ENCODE measurements at places on chromosomes 16 and 17. TPM values are rescaled to one million over a fixed set of nuclear protein-coding genes. Genes with fewer than 3 reads are reported as not detected.

The EVPLL gene
- total RNA-seq: not detected

The TBC1D3C gene
- 0.56 TPM for total RNA-seq

The PRSS27 gene
- total RNA-seq: 0.09 TPM

DNA sequence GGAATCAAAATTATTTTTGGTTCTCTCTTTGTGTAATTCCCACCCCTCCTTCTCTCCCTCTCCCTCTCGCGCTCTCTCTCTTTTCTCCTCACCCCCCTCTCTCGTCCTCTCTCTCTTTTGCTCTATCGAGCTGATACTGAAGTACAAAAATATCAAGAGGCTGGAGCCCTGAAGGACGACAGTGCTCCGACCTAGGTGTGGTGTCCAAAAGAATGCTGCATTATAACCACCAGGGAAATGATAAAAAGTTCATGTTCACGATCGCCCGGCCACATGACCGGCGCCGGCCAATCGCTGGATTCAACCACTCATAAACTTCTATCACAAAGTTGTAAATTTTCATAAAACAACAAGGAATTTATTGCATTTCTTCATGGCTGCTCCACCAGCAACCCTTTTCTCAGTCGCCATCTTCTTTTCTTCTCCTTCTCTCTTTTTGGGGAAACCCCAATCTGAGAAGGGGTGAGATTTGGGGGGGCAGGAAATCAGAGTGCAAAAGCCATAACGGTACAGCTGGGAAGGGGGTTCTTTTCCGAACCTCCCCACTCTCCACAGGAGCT, at the start of gene HOXB6:
Gene HOXB6, minus strand, starts transcription at position 217 of the 560 bp plus-strand sequence. CDS start 6,836 bp downstream, outside the sequence.
- peak; percentile 82 for DNase-seq

The COX6A2 gene
- not detected for total RNA-seq

GRCh38 chr17:61551255-61551742, 39.7 kb downstream of the NACA2 start:
- DNase-seq: peak; percentile 59

DNA sequence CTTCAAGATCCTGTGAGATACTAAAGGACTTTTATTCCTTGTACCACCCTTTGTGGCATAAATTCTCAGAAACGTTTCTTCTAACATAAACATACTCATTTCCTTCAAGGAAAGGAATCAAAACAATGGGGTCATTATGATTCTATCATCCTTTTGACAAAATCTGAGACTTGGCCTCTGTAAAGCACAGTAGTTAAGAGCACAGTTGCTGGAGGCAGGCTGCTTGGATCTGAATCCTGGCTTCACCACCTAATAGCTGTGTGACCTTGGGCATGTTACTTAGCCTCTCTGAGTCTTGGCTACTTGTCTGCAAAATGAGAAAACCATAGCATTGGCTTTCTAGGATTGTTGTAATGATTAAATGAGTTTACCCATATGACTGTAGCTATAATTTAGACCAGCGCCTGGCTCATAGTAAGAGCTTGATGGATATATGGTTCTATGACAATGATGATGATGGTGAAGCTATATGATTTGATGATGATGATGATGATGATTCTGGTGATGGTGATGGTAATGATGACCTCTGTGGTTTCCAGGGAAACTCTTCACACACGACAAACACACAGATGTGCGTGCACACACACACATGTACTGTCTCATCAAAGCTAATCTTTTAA, 6.1 kb upstream of the KRT31 start:
- peak; percentile 64 for DNase-seq

DNA sequence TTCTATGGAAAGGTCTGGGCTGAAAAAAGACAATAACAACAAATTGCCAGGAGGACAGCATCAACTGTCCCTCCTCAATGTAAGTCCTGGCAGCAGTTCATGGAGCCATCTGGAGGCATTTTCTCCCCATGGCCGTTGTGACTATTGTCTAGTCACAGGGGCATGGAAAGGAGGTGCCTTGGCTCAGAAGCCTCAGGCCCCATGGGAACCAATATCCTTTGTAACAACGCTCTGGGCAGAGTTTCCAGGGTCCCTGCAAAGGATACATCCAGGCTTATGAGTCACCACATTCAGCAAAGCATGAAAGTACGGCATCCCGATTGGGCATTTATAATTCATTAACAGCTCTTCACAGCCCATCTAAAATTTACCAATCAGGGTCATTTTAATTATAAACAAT, 85.2 kb downstream of the GLG1 start:
- peak; percentile 53 for DNase-seq

The TBX6 gene
- 0.17 TPM for total RNA-seq

The TMEM114 gene
- total RNA-seq: not detected

- peak; percentile 64 for DNase-seq
Observed at GRCh38 chr17:28949185-28950016, 1.9 kb downstream of the PHF12 start.

DNA sequence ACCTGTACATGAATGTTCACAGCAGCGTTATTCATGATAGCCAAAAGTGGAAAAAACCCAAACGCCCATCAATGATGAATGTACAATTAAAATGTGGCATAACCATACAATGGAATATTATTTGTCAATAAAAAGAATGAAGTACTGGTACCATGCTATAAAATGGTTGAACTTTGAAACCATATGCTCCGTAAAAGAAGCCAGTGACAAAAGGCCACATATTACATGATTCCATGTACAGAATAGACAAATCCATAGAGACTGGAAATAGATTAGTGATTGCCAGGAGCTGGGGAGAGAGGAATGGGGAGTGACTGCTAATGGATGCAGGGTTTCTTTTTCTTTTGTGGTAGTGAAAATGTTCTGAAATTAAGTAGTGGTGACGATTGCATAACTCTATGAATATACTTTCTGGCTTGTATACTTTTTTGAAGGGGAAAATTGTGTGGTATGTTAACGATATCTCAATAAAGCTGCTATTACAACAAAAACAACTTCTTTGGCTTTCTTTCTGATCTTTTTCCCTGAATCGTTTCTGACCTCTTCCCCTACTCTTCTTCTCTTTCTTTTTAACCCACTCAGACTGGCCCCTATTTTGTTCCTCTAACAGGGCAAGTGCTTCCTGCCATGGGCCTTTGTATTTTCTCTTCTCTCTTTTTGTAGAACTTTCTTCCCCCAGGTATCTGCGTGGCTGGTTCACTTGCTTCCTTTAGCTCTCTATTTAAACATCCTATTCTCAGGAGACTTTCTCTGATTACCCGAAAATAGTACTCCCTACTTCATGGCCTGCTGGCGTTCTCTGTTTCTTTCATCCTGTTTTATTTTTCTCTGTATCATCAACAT, 67.9 kb downstream of the FTO start:
- no peak for DNase-seq

- DNase-seq: peak; percentile 3
Observed at GRCh38 chr16:76265434-76266045, 11.7 kb upstream of the CNTNAP4 start.

- no peak for DNase-seq
Observed at GRCh38 chr17:72687886-72688285, 404.6 kb downstream of the SLC39A11 start.

The CLEC3A gene
- total RNA-seq: not detected

The ZMYND15 gene
- total RNA-seq: 0.05 TPM

GRCh38 chr16:1119766-1120576, 23.9 kb upstream of the C1QTNF8 start:
- no peak for DNase-seq

DNA sequence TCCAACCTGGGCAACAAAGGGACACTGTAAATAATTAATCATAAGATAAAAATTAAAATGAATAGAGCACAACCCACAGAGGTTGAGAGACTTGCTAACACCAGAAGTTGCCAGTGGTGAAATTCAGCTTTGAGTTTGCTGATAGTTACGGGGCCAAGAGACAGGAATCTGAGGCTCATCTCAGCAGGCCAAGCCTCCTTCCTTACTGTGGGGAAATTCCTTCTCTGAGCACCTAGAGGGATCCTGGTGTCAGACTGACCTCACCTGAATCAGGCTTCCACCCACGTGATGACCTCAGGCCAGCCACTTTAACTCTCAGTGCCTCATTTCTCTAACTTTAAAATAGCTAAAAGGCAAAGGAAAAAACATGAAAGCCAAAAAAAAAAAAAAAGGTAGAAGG, 4.7 kb downstream of the ABAT start:
- no peak for DNase-seq

DNA sequence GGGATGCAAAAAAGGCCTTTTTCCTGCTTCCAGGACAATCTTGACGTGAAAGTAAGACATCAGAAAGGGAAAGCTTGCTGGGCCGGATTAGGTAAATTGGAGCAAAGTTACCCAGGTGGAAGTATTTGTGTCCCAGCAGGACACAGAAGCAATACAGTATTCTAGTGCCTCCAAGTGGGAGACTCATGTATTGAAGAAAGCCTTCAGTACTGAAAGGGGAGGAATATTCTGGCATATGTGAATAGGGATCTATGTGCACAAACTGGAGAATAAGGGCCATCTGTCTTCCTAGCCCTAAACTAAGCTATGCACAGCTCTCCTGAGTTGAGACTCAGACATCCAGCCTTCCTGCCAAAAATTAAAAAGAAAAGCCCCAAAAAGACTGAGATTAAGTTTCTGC, 327.3 kb upstream of the CDH8 start:
- no peak for DNase-seq

DNA sequence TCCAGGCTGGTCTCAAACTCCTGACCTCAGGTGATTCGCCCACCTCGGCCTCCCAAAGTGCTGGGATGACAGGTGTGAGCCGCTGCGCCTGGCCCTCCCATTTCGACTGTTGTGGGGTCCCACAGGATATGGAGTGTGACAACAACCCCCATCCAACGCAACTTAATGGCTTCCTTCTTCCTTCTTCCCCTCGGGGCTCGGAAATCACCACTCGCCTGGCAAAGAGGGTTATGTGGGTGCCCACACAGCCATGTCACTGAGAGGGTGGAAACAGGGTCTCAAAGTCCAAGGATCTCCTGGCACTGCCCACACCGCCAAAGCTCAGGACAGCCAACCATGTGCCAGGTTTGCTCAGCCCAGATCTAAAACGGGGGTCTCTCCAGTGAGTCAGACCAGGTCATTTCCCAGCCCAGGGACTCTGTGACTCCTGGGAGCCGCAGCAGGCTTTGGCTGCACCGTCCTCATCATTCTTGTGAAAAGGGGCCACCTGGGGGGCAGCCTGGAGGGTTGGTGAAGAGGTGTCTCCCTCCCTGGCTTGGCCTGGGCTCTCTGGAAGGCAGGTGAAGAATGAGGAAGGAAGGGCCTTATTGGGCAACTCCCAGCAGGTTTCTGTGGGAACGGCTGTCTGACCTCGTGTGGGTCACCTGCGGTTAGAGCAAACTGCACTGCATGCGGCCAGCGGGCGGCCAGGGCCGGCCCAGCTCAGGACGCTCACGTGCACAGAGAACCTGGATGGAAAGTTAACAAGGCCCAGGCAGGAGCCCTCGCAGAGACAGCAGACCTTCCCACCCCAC, 25.3 kb upstream of the LITAF start:
- no peak for DNase-seq

GRCh38 chr17:65514082-65514481, 47.4 kb downstream of the AXIN2 start:
- no peak for DNase-seq

The KCNG4 gene
- total RNA-seq: not detected

The GAST gene
- total RNA-seq: not detected

DNA sequence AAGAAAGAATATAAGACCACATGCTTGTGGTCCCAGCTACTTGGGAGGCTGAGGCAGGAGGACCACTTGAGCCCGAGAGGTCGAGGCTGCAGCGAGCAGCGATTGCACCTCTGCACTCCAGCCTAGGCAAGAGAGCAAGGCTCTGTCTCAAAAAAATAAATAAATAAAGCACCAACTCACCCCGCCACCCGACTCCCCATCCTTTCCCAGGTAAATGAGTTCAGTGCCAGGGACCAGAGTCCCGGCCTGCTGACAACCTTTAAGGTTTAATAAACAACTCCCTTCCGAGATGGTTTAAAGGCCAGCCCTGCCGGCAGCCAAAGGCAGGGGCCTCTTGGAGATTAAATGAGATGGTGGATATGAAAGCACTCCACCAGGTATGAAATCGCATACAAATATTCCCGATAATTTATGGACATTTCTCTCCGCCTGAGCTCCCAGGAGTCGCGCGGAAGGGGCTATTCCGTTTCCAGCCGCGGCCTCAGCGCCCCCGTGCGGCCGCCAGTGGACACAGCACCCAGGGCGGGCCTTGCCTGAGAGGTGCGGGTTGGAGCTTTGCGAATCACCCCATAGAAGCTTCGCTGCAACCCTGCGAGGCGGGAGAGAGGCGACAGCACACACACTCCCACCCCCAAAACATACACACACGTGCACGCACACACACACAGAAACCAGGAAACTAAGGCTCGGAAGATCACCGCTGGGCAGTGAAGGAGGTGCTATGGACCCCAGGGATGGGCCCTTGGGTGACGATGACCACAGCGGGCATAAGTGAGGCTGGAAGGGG, 4.0 kb upstream of the RPL38 start:
- DNase-seq: peak; percentile 75

DNA sequence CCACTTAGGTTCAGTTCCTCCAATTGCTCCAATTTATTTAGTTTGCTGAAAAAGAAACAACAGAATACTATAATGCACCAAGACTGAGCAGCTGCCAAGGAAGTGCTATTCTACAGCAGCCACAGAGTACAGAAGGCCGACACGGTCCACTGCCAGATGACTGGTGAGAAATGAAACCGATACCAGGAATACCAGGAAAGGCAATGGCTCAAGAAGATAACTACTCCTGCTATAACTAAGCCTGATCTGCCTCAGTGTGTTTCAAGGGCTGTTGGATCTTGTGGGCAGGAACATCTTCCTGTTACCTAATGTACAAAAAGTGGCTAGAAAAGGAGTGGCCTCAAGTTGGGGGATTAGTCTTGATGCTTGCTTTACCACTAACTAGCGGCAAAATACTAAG, 32.8 kb downstream of the MARVELD3 start:
- DNase-seq: no peak

DNA sequence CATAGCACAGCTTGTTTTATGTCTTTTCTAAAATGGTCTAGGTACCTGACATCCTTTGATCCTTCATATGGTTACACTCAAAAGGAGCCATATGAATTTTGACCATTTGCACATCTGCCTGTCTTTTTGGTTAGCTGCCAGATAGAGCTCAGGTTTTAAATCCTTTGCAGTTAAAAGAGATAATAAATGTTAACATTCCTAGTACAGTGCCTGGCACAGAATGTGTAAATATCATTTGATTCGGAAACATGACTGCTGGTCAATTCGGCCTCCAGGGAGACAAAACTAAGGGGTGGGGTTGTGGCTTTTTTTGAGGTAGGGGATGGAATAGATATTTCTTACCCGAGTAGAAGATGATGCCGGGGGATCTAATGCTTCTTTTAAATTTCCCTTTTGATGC, 64.2 kb downstream of the FTO start:
- DNase-seq: no peak

DNA sequence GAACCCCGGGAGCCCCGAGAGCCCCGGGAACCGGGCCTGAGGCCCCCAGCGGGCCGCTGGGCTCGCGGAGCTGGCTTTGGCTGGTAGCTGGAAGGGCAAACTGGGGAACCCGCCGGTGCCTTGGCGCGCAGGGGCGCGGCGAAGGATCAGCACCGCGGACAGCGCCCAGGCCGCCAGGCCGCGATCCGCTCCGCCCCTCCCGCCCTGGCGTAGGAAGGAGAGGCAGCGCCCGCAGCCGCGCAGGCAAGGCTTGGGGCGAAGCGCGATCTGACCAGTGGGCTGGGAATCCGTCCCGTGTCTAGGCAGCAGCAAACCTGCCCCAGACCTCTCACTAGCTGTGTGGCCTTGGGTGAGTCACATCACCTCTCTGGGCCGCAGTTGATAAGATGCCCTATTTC, 331 bp upstream of the CCDC92B start:
- peak; percentile 83 for DNase-seq

The SSTR5 gene
- 0.17 TPM for total RNA-seq

GRCh38 chr17:45408611-45409421, 23.9 kb downstream of the ARHGAP27 start:
- no peak for DNase-seq

GRCh38 chr16:27149986-27150385, 53.3 kb upstream of the KDM8 start:
- no peak for DNase-seq

The RAB37 gene
- 0.37 TPM for total RNA-seq

Measured in dermis blood vessel endothelial cell (primary cell).